ENCODE measurements at places on chromosomes 12 and 14. TPM values are rescaled to one million over a fixed set of nuclear protein-coding genes. Genes with fewer than 3 reads are reported as not detected.

Gene TAS2R42
- total RNA-seq: not detected

Gene ASB2
- not detected for total RNA-seq

Gene RBM25
- 10.5 TPM for total RNA-seq

Gene CCDC184
- 1.8 TPM for total RNA-seq

Gene TMEM132D
- total RNA-seq: not detected
